ENCODE measurements at places on chromosomes 4 and X.

DNA sequence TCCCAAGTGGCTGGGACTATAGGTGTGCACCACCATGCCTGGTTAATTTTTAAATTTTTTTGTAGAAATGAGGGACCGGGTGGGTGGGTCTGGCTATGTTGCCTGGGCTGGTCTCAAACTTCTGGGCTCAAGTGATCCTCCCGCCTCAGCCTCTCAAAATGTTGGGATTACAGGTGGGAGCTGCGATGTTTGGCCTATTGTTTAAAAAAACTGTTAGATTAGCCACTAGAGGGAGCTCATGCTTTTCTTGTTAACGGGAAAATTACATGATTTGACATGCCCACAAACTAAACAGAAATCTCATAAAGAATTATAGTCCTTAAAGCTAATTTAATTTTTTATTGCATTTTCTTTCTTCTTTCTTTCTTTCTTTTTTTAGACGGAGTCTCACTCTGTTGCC is 5.0 kb upstream of the SDAD1 start:
- DNase-seq = peak; percentile 14

- peak; percentile 3 for DNase-seq
These were observed 15.2 kb downstream of the CTBP1 start for GRCh38 chr4:1233641-1234308.

GRCh38 chrX:29299684-29300083 is 712.4 kb downstream of the IL1RAPL1 start:
- DNase-seq = no peak

GRCh38 chr4:183905081-183905592 is at the start of gene STOX2:
STOX2 (plus strand) TSS chr4:183905307; CDS start chr4:183906791, 1,484 bp downstream.
- DNase-seq = peak; percentile 84

- DNase-seq = no peak
These were observed 570.4 kb upstream of the GALNTL6 start for GRCh38 chr4:171242831-171243230.

DNA sequence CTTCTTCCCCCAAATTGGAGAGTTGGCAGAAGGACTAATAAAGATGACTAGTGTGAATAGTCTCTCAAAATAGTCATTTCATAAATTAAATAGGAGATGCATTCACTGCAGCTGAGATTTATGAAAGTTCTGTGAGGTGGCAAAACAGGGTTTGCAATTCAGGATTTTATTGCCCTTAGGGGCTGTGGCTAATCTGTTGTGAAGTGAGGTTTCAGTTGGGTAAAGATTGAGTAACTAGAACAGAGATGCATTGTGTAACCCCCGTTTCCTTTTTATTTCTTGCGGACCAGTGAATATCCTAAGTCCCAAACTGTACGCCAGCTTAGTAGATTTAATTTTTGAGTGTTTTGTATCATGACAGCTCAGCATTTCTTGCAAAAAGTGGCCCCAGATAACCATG is 16.2 kb upstream of the SCRG1 start:
- no peak for DNase-seq

DNA sequence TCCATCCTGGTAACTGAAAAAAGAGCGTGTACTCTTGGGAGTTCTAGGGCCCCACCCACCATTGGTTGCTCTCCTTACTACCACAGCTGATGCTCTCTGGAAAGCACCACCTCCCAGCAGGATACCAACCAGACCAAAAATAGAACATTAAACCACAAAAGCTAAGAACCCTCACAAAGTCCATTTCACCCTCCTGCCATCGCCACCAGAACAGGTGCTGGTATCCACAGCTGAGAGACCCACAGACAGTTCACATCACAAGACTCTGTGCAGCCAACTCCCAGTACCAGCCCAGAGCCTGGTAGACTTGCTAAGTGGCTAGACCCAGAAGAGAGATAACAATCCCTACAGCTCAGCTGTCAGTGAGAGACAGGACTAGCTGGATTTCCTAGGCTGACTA is 240.6 kb downstream of the PABPC4L start:
- no peak for DNase-seq

DNA sequence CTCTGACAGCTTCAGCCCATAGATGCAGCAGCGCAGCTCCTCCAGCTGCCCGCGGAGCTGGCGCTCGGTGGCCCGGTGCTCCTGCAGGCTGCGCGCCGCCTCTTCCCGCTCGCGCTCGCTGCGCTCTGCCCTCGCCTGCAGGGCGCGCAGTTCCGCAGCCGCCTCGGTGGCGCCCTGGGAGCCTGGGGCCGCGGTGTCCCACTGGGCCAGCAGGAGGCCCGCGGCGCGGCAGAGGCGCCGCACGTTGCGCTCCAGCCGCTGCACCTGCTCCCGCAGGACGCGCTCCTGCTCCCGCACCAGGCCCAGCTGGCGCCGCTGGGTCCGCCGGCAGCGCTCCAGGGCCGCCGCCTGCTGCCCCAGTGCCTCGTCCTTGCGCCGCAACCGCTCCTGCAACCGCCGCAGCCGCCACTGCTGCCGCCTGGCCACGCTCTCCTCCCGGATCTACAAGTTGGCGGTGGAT is 10.1 kb downstream of the C4orf50 start:
- peak; percentile 44 for DNase-seq

DNA sequence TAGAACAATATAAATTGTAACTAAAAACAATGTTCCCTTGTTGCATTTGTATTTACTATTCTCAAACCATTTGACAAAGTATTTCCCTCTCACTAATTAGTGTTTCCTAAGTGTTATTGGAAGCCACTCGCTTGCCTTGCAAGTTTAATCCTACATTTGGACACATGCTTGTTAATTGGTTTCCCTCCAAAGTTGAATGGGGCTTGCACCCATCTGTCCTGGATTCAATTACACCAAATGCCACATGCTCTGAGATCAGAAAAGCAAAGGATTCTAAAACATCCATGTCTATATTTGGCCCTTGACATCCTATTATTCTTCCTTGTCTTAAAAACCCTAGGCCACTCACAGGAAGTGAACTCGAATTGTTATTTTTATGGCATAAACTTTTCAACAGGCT is 146.6 kb downstream of the AMELX start:
- no peak for DNase-seq

DNA sequence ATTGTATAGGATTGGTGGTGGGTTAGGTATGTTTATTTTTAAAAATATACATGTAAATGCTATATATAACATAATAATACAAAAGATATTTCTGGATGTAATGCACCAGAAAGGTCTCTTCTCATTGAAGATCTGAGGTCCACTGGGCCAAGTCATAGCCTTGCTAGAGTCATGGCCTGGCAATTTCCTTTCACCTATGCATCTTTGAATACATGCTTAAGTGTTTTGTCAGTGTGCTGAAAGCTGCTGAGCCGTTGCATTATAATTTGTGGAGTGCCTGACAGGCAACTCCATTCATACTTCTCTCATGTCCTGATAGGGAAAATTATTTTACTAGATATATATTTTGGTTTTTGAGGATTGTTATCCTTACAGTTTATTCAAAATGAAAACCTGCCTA is 410.2 kb upstream of the CT83 start:
- no peak for DNase-seq

- peak; percentile 31 for DNase-seq
These were observed 249.3 kb upstream of the PRKX start for GRCh38 chrX:3962511-3963311.

- no peak for DNase-seq
These were observed 243.9 kb upstream of the WDFY3 start for GRCh38 chr4:85210353-85210752.

- peak; percentile 2 for DNase-seq
These were observed 1886.4 kb upstream of the AGA start for GRCh38 chr4:179328627-179329026.

- DNase-seq = no peak
These were observed 44.5 kb downstream of the SCFD2 start for GRCh38 chr4:53321151-53321983.

GRCh38 chrX:100263650-100264049 is 146.4 kb downstream of the PCDH19 start:
- no peak for DNase-seq

DNA sequence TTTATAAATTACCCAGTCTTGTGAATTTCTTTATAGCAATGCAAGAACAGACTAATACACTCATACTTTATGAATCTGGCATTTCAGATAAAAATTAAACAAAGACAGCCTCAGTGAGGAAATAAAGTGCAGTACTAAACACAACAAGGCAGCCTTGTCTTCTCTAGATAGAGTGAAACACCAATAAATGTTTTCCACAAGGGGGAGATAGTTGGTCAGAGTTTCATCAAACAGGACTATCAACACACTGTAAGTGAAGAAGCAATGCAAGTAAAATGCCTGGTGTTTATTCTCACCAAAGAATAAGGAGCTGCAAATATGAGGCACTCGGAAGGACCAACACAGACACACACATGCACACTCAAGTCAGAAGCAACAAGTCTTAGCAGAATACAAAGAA is 62.8 kb downstream of the FAM9B start:
- DNase-seq = no peak

DNA sequence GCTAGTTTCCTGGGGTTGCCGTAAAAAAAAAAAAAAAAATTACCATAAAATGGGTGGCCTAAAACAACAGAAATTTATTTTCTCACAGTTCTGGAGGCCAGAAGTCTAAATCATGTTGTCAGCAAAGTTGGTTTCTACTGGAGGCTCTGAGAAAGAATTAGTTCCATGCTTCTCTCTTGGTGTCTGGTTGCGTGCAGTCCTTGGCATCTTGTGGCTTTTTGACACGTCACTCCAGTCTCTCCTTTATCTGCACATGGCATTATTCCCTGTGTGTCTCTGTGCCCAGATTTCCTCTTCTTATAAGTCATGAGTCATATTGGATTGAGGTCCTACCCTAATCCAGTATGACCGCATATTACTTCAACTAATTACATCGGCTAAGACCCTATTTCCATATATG is 38.7 kb downstream of the SPATA4 start:
- no peak for DNase-seq

- DNase-seq = no peak
These were observed 16.8 kb upstream of the NFXL1 start for GRCh38 chr4:47930971-47931804.

DNA sequence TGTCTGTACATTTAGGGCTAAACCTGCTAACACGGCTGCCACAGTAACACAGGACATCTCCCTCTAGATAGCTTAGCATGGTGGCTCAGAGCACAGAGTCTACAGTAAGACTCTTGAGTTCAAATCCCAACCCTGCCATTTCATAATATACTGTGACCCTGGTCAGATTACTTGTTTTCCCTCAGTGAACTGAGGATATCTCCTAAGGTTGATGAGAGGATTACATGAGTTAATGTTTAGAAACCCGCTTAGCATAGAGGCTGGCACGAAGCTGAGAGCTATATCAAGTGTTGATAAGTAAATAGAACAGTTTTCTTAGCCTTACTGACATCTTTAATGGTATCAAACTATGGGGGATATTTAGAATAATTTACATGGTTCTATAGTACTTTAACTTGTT is 37.2 kb downstream of the CASP3 start:
- no peak for DNase-seq

DNA sequence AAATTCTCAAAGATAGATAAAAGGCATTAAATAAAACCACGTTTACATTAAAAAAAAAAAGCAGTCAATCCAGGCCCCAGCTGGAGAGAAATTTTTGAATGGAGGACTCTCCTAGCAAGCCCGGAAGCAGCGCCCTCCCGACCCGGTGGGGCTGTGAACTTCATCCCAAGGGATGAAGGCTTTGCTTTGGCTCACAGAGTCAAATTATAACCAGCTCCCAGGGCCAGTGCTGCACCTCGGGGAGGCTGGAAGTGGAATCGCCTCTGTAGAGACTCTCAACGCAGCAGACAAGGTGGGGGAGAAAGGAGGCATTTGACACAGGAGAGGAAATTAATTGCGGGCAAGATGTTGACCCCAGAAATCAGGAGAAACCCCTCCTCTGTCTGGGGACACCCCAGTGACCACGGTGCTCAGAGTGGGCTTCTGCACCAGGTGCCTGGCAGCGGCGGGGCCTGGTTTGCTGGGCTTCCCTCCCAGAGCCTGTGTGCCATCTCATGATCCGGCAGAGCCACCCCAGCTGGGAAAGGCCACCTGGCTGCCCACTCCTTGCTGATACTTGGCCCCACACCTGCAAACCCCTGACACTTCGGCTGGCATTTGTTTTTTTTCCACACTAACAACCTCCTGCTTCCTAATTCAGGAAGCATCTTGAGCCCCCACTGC is 71.7 kb downstream of the ABLIM2 start:
- DNase-seq = no peak

DNA sequence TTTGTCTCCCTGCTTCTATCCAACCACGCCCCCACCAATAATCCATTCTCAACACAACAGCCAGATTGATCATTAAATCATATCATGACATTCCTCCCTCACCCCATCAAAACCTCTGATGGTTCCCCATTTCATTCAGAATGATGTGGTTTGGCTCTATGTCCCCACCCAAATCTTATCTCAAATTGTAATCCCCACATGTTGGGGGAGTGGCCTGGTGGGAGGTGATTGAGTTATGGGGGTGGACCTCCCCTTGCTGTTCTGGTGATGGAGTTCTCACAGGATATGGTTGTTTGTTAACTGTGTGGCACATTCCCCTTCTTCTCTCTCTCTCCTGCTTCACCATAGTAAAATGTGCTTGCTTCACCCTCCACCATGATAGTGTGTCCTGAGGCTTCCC is 23.3 kb downstream of the TRMT2B start:
- DNase-seq = no peak

DNA sequence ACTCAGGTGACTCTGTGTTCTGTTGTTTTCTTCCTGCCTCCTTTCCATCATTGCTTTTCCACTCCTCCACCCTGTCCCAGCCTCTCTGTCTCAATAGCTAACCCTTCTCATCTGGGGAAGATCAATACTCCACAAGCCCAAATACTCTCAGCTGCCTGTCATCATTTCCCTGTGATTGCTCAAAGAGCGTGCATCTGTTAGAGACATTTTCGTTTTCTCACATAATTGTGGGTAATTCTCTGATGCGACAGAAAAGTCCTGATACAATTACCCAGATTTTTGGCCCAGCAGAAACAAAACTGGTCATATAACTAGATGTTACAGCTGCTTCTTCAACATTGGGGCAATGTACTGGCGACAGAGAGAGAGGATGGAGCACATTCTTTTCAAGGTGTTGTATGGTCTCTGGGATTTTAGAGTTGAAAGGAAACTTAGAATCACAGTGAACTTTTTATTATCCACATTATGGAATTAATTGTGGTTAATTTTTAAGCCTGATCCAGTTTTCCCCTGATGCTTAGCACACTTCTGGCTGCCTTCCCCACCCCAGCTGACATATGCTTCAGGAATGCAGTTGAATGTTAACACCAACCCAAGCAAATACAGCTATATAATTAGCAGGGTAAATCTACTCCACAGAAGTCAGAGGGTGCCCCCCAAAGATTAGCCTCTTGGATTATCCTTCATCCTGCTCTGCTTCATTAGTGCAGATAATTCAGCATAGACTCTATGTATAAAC is 171.4 kb upstream of the ANXA3 start:
- DNase-seq = no peak

DNA sequence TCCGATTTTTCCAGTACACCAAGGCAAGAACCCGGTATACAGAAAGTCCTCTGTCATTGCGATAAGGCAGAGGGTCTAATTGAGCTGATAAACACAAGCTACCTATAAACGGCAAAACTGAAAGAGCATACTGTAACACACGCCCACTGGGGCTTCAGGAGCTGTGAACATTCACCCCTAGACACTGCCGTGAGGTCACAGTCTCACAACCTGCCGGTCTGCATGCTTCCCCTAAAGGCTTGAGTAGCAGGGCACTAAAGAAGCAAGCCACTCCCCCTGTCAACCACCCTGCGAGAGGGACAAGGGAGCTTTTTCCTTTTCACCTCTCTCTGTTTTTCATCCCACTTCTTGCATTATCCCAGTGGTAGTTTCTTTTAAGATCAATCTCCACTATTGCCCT is 22.4 kb upstream of the F9 start:
- no peak for DNase-seq
